ENCODE measurements at places on chromosomes 12 and 14.

GRCh38 chr12:12010277-12011039 is 60.3 kb upstream of the BCL2L14 start:
- DNase-seq = peak; percentile 90

GRCh38 chr12:25829192-25829591 is 129.3 kb upstream of the RASSF8 start:
- DNase-seq = peak; percentile 28

DNA sequence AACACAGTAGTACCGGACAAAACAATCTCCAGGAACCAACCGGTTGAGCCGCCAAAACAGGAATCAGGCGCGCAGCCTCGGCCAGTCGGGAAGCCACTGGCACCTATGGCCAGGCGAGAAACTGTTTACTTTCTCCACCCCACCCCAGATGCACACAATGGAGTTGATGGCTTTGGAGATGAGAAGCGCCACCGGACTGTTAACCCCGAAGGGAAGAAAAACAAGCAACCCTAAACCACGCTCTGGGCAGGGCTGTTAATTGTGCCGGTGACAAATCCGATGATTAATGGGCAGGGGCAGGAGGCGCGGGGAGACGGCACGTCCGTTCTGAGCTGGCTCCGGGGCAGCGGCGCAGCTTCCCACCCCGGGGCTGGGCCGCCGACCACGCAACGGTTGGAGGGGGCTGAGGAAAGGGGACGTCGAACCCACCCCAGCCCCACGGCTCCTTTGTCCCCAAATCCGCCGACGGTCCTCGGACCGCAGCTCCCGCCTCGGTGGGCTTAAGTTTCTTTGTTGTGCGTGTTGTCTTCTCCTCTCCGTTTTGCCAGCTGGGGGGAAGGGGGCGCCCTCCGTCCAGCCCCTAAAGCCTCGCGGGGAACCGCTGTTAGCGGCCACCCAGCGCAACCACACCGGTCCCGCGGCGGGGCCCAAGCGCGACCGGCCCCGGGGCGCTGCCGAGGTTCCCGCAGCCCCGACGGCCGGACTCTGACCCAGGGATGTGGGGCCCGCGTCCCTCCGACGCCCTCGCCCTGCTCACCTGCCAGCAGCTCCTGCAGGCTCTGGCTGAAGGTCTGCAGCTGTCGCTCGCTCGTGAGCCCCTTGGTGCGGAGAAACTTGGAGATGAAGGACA is 790 bp downstream of the BTG1 start:
- DNase-seq = peak; percentile 78

DNA sequence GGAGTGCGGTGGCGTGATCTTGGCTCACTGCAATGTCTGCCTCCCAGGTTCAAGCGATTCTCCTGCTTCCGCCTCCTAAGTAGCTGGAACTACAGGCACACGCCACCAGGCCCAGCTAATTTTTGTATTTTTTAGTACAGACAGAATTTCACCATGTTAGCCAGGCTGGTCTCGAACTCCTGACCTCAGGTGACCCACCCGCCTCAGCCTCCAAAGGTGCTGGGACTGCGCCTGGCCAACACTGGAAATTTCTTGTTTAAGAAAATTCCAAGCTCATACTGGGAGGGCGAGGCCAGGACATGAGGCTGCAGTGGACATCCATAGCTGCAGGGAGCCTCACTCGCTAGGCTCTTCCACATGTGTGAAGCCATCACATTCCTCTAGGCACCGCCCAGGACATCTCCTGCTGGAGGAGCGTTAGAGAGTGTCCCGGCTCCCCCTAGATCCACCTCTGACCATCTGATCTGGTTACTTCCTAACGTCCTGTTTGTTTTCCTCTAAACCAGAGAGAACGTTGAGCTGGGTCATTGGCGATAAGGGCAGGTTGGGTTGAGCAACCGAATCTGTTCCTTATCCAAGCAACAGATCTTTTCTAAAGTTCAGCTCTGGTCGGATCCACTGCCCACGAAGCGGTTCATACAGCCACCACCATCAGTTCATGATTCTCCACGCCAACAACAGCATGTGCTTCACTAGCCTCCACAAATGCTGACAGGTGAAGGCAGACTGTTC is 108.2 kb upstream of the MED13L start:
- DNase-seq = no peak

DNA sequence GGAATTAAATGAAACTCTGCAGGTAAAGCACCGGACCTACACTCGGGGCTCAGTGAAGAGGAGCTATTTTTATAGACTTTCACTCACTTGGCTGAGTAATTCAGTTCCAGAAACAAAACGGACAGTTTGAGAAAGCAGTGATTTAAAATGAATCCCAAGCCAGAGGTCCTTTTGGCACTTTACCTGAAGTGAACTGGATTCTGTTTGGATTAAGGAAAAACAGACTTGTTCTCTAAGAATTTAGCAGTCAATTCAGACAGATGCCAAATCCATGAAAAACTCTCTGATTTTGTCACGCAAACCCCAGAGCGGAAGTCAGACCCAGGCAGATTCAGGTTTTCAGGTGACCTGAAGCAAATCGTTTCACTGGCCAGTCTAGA is 4.9 kb upstream of the VASH1 start:
- no peak for DNase-seq

GRCh38 chr12:62684570-62685295 is 218.1 kb downstream of the MON2 start:
- no peak for DNase-seq

- DNase-seq = no peak
Measured at GRCh38 chr12:40647651-40648050, 44.6 kb upstream of the CNTN1 start.

DNA sequence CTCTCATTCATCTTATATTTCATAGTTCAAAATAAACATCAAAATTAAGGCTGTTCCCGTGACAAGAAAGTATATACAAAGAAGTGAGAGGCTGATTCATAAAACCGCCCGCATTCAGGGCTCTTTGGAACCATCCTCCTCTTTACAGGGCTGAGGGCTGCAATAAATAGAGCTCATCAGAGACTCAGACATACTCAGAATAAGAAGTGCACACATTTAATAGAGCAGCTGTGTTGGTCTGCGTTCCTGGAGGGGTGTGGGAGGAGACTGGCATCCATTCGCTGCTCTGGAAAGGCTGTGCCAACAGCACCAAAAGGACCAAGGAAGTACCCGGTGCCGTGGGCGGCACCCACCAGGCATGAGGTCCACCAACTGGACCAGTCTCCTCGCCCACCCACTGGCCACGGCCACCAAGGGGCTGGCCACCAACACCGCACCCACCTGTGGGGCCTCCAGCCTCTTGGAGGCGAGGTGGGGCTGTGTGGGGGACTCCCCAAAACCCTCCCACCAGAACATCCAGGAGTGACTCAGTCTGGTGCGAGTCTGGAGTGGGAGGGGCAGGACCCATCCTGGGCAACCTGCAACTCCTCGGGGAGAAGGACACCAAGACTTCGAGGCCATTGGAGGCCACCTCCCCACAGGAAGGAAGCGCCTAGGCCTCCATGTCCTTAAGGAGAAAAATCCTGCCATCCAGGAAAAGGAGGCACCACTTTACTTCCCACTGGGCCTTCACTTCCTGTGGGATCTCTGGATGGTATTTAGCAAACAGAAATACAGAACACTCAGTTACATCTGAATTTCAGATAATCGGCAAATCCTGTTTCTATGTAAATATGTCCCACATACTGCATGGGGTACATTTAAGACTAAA is 32.7 kb downstream of the VCPKMT start:
- peak; percentile 68 for DNase-seq

DNA sequence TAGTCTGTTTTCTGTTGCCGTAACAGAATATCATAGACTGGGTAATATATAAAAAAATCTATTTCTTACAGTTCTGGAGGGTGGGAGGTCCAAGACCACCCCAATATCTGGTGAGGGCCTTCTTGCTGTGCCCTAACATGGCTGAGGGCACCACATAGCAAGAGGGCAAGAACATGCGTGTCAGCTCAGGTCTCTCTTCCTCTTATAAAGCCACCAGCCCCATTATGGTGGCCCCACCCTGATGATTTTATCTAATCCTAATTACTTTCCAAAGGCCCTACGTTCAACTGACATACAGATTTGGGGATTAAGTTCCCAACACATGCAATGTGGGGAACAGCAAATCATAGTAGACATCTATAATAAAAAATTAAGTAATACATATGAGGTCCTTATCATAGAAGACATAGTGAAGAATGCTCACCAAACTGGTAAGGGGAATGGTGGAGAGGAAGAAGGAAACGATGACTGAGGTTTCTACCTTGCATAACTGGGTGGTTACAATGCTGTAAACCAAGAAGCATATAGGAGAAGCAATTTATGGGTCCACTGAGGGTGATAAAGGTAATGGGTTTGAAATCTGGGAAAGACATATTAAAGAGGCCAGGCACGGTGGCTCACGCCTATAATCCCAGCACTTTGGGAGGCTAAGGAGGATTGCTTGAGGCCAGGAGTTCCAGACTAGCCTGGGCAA is 27.0 kb downstream of the BTBD7 start:
- no peak for DNase-seq

GRCh38 chr12:65330331-65330730 is 51.8 kb downstream of the MSRB3 start:
- no peak for DNase-seq

- DNase-seq = no peak
Measured at GRCh38 chr12:3329361-3329760, 161.6 kb upstream of the PRMT8 start.

DNA sequence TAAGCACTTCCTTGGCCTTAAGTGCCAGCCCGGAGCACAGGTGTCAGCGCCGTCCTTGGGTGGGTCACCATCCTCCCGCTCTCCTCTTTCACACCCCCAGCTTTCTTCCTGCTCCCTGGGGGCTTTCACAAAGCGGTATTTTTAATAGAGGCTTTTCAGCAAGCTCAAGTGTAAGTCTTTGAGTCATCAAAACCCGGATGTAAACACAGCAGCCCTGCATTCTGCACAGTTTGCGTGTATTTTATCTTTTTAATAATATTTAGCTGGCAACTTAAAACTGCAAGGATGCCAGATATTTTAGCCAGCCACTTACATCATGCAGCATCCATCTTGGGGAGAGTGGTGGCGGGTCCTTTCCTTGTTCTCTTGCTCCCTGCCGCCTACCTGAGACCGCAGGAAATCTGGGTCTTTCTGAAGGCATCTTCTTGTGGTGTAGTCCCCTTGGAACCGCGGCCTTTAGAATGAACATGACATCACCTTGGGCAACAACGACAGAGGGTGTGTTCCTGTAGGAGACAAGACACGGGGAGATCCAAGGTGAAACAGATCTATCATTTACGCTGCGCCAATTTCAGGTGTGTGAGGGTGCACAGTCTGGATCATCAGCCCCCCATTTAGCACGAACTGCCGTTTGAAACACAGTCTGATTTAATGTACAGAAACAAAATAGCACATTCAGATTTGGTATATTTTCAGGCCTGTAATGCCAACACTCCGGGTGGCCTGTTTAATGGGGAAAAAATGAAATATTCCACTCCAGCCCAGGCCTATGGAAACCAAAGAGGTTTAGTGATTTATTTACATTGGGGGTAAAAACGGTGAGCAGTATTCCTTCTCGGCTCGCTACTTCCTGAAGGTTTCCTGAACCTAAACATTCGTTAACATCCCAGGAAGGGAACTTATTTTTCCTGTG is 12.5 kb upstream of the IRF2BPL start:
- DNase-seq = peak; percentile 66

- DNase-seq = no peak
Measured at GRCh38 chr14:89707086-89707485, 247.4 kb downstream of the EFCAB11 start.

DNA sequence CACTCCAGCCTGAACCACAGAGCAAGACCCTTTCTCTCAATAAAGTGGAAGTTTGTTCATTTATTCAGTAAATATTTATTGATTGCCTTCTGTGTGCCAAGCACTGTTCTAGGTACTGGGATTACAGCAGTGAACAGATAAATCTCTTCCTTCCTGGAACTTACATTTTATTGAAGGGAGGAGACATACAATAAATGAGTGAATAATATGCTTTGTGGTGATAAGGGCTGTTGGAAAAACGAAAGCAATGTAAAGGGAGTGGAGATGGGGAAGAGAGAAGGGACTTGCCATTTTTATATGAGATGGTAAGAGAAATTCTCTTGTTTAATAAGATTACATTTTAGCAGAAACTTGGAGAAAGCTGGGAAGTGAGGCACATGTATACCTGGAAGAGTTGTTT is 1.6 kb downstream of the GSKIP start:
- no peak for DNase-seq

DNA sequence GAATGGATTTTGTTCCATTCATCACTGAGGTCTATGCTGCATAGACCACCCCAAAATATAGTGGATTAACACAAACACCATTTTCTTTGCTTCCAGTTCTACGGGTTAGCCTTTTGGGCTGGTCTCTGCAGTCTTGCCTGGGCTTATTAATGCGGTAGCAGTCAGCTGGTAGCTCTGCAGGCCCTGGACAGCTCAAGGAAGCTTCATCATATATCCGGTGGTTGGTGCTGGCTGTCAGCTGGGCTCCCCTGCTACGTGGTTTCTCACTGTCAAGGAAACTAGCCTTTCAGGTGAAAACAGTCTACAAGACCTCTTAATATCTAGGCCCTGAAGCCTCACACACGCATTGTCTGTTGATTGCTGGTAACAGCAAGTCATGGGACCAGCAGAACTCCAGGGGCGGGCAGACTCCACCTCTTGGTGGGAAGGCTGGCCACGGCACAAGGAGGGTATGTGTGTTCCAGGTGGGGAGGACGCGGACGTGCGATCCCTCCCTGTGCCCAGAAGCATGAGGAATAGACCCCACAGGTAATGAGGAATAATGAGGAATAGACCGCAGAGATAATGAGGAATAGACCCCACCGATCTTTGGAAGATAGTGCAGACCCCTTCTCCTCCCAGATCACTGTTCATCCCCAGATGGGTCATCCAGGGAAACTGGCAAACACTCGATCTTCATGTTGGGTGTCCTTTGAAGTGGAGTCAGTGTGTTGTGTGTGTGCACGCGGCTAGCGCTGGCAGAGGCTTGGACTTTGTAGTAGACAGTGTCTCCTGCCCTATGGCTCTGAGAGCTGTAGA is 13.3 kb downstream of the TSPAN9 start:
- DNase-seq = no peak

DNA sequence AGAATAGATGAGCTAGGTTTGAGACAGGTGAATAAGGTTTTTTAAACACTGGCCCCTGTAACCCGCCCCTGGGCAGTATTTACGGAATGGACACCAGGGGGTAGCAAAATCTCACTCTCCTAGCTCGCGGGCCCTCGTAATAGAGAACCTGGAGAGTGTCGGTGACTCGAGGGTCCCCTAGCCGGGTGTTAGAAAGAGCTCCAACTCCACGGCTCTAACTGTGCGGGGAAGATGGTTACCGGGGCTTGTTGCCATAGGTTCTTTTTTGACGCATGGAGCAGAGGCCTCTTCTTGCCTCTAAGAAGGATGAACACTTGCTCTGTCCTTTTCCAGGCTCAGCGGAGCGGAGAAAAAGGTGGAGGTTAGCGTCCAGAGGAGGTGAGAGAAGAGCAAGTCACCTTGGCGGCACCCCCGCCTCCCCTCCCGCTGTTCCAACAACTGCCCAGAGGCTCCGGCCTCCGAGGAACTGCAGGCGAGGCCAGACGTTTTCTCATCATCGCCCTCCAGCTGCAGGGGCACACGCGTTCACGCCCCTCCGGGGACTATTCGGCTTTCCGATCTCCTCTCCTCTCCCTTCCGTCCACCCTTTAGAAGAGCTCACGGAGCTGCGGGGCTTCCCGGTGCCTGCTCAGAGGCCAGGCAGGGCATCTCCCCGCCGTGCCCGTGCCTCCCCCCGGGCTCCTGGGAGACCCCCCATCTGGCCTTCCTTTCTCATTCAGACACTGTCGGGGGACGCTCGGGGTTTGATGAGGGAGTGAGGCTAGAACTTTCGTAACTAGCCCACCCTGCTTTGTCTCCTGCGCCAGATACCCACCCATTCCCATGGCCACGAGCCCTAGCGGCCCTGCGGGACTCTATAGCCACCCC is 1.4 kb upstream of the ARHGEF40 start:
- DNase-seq = peak; percentile 82

Measured in suppressor macrophage treated with lipopolysaccharide for 1 hour (primary cell).